ENCODE measurements at places on chromosomes 7 and 10. TPM values are rescaled to one million over a fixed set of nuclear protein-coding genes. Genes with fewer than 3 reads are reported as not detected.

The MCM10 gene
- 9.6 TPM for total RNA-seq

The RALA gene
- total RNA-seq = 19.5 TPM

The ANLN gene
- total RNA-seq = 173 TPM

The PAOX gene
- 4.8 TPM for total RNA-seq

The CDHR1 gene
- total RNA-seq = 0.20 TPM

The ASB10 gene
- not detected for total RNA-seq

The CHAT gene
- not detected for total RNA-seq

The CXCL12 gene
- 0.20 TPM for total RNA-seq

The OR6B1 gene
- total RNA-seq = not detected

The AZGP1 gene
- total RNA-seq = not detected

The SYPL1 gene
- total RNA-seq = 44.8 TPM

The BUB3 gene
- 208 TPM for total RNA-seq

The VAX1 gene
- total RNA-seq = not detected

The PAX4 gene
- not detected for total RNA-seq

The ANKRD61 gene
- not detected for total RNA-seq

The VSTM2A gene
- total RNA-seq = not detected

The MKRN1 gene
- total RNA-seq = 49.2 TPM

The NKX6-2 gene
- not detected for total RNA-seq

The PNLIP gene
- not detected for total RNA-seq

The DUSP5 gene
- total RNA-seq = 29.0 TPM

The HECTD2 gene
- 7.0 TPM for total RNA-seq

The RRP12 gene
- 20.9 TPM for total RNA-seq

The SLC18A3 gene
- total RNA-seq = not detected

The GFRA1 gene
- total RNA-seq = 1.1 TPM
